ENCODE measurements at places on chromosomes 11 and 22.

DNA sequence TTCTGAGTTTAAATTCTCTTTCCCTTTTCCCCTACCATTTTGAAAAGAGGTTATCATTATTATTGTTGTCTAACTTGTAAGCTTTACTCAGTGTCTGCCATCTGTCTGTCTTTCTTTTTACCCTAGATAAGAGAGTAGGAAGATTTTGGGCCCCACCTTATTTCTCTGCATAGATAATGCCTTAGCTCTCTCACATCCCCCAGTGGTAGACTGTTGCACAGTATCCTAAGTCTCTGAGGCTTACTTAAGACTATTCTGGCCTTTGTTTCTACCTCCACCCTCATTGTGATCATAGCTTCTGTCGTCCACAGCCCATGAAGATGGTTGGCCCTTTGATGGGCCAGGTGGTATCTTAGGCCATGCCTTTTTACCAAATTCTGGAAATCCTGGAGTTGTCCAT, 3.6 kb upstream of the OR51L1 start:
- peak; percentile 3 for DNase-seq

- DNase-seq: no peak
These were observed 125.7 kb downstream of the DYNC2H1 start for GRCh38 chr11:103234974-103235373.

- no peak for DNase-seq
These were observed 56.8 kb downstream of the SLC1A2 start for GRCh38 chr11:35362521-35362980.

DNA sequence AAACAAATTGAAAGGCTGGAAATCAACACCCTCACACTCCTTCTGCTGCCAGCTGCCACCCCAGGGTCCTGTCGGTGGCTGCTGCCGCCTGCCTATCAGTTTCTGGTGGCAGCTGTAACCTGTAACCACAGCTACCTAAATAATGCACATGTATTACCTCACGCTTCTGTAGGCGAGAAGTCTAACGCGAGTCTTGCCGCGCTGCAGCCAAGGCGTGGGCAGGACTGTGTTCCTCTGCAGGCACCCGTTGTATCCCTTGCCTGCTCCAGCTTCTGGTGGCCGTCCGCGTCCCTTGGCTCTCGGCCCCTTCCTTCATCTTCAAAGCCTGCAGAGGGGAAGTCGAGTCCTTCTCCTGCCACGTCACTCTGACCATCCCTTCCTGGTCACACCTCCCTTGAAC, 44.1 kb upstream of the GCAT start:
- DNase-seq: no peak

Data from hepatic stellate cell (primary cell).